Stimulated activated CD4-positive, alpha-beta T cell treated with anti-CD3 and anti-CD28 coated beads, Interleukin-4, amount 100 ng/mL, for 24 hours (primary cell): ENCODE measurements at places on chromosomes 11 and 22.

- no peak for DNase-seq
These were observed 155.3 kb downstream of the MIAT start for GRCh38 chr22:26812731-26813130.

DNA sequence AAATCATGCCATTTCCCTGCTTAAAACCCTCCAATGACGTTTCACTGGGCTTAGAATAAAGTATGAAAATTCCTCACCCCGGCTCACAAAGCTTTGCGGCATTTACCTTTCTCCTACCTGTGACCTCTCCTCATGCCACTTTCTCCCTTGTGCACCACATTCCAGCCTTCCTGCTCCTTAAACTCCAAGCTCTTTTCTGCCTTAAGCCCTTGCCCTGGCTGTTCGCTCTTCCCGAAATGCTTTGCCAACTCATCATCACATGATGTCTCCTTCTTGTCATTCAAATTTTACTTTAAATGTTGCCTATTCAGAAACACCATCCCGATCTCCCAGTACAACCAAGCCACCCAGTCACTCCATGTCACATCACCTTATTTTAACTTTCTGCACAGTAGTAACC, 2.0 kb downstream of the PLEKHA7 start:
- no peak for DNase-seq

DNA sequence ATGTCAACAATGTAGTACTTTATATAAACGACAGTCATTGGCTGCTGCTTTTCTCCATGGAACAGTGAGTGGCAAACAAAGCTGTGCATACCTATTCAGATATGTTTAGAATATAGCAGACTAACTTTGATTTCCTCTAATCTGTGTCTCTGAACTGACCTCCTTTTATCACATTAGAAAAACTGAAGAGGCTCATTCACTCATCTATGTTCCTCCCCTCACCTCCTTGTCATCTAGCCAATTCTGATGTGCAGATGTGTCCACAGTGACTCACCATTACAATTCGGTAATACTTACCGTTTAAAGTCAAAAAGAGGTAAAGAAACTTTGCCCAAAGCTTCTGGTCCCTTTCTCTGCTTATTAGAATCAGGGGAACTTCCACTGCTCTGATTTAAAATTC, 51.5 kb upstream of the RPS13 start:
- DNase-seq = no peak

DNA sequence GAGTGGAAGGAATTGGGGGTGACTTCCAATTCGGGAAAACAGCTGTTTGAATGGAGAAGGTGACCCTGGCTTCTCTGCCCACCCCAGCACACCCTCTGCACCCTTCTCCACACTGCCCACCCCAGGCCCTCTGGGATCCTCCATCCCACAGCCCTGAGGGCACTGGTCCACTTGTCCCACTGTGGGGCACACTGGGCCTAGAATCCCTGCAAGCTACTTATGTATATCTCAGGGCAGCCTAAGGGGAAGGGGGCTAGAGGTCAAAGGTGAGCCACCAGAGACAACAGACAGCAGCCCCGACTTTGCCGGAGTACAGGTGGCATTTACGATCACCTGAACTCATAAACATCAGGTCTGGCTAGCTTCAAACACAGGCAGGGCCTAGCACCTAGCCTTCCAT, 673 bp upstream of the SCUBE2 start:
- no peak for DNase-seq

DNA sequence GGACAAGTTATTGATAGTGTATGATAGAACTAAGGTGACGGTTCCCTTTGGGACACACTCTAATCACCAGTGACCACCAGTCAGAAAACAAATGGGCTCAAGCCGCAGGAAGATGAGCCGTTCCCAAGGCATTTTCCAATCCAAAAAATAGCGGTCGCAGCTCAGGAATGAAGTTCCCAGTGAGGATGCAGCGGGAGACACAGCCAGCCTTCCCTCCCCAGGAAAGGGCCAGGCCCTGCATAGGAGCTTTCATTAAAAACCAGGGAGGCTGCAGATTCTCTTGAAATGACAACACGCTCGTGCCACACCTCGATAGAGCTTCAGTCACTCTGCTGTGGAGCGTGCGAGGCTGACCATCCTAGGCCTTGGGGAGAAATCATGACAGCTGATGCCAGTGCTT, 65.8 kb upstream of the WNT7B start:
- no peak for DNase-seq

- no peak for DNase-seq
These were observed 3.1 kb downstream of the DRD4 start for GRCh38 chr11:640021-640706.

DNA sequence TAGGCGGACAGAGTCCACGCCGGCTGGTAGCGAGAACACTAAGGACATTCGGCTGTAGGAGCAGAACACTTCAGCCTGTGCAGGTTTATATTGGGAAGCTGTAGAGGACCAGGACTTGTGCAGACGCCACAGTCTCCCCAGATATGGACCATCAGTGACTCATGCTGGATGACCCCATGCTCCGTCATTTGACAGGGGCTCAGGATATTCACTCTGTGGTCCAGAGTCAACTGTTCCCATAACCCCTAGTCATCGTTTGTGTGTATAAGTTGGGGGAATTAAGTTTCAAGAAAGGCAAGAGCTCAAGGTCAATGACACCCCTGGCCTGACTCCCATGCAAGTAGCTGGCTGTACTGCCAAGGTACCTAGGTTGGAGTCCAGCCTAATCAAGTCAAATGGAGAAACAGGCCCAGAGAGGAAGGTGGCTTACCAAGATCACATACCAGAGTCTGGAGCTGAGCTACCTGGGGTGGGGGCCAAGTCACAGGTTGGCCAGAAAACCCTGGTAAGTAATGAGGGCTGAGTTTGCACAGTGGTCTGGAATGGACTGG, 17.2 kb downstream of the P2RY2 start:
- DNase-seq = no peak

- no peak for DNase-seq
These were observed 54.8 kb downstream of the UVRAG start for GRCh38 chr11:75869661-75870455.

DNA sequence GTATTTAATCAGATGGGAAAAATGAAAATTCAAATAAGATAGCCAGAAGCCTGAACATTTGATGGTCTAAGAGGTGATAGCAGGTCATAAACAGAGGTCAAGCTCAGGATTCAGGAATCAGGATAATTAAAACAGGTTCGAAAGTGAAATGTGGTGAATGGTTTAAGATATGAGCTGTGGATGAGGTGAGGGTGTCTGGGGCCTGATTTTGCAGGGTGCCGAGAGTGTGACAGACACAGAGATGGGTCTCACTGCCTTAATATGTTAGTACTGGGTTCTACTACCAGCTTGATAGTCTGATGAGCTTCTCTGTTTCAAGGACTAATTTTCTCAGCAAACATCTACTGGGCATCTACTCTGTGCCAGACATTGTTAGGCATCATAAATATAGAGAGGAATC, 19.9 kb upstream of the EMSY start:
- DNase-seq = no peak

- peak; percentile 29 for DNase-seq
These were observed 11.5 kb downstream of the PARVG start for GRCh38 chr22:44192098-44192815.

- DNase-seq = no peak
These were observed 30.9 kb downstream of the C22orf31 start for GRCh38 chr22:29030618-29031226.

DNA sequence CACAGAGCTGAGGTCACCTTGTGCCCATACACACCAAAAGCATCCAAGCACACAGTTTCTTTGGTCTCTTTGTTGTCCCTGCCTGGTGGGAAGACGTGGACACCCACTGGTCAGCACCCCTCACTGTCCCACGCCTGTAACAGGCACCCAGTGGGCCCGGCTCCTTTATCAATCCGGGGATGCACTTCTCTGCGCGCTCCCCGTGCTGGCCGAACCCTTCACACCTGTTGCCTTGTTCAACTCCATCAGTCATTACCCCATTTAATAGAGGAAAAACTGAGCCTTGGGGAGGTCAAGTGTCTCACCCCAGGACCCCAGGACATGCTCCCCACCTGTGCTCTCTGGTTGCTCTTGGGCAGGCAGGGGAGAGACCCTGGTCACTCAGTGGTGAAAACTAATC, 49.7 kb upstream of the FGF3 start:
- no peak for DNase-seq

GRCh38 chr11:19573666-19574065, 139.0 kb upstream of the NAV2 start:
- no peak for DNase-seq

GRCh38 chr22:20805972-20806471, 32.1 kb downstream of the SERPIND1 start:
- DNase-seq = no peak

- peak; percentile 1 for DNase-seq
These were observed 61.6 kb upstream of the KCNQ1OT1 start for GRCh38 chr11:2761131-2762030.

DNA sequence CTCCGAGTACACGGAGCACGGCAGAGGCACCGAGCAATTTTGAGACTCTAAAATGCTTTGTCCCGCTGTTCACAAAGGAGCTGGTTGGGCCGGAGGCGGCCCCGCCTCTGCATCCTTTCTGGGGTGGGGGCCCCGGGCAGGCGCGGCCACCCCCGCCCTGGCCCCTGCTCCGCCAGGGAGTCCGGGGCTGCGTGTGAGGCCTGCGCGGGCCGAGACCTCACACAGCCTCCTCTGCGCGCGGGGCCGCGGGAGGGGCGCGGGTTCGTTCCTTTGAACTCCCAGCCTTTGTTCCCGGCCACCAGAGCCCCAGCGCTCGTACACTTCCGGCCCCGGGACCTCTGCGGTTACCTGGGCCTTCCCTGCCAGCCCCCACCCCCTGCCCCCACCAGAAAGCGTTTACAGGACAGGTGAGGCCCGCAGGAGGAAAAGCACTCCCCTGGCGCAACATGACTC, 1.6 kb downstream of the FGF19 start:
- DNase-seq = no peak

DNA sequence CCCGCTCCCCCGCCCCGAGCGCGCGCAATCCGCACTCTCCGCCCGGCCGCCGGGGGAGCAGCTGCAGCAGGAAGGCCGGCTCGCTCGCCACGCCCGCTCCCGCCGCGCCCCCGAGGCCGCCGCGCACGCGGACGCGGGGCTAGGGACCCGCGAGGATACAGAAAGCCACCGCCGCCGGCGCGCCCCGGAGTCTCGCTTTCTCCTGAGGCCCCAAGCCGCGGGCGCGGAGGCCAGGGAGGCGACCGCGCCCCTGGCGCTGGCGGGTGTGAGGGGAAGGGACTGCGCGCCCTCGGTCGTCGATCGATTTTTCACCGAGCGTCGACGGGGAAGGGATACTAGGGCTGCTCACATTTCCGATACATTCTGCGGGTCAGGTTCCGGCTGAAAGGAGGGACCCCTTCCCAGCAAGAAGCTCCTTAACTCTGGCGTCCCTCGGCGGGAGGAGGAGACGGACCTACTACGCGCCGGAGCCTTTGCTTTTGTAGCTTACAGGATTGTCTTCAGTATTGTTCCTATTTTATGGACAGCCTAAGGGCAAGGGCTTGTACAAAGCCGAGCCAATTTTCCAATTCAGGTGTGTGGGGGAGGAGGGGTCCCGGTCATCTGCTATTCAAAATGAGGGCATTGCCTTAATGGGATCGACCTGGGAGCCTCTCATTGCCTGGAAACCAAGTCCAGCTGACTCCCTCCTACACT, 416 bp upstream of the GAB2 start:
- DNase-seq = peak; percentile 66

DNA sequence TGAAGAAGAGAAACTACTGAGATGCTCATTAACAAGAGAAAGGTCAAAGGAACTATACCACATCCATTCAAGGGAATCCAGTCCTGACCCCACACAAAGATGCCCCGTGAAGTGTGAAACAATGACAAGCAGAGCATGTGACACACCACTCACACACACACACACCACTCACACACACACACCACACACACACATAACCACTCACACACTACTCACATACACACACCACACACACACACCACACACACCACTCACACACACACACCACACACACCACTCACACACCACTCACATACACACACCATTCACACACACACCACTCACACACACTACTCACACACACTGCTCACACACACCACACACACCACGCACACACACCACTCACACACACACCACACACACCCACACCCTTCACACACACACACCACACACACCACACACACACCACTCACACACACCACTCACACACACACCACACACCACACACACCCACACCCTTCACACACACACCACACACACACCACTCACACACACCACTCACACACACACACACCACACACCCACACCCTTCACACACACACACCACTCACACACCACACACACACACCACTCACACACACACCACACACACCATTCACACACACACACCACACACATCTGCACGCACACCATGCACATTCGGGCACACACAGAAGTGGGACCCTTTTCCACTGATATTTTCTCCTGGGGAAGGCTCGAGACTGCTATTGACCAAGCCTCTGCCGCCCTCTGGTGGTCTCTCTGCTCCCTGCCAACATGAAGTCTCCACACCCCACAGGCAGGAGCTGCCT, 32.0 kb upstream of the COMT start:
- DNase-seq = peak; percentile 87

DNA sequence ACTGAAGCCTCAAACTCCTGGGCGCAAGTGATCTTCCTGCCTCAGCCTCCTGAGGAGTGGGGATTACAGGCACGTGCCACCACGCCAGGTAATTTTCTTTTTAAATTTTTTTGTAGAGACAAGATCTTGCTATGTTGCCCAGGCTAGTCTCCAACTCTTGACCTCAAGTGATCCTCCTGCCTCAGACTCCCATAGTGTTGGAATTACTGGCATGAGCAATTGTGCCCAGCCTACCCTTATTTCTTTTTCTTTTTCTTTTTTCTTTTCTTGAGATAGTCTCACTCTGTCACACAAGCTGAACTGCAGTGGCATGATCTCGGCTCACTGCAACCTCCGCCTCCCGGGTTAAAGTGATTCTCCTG, 63.9 kb downstream of the AAMDC start:
- no peak for DNase-seq

- DNase-seq = peak; percentile 60
These were observed 546 bp downstream of the DRAP1 start for GRCh38 chr11:65919573-65920371.

GRCh38 chr11:36121054-36121453, 168.2 kb downstream of the COMMD9 start:
- no peak for DNase-seq

GRCh38 chr11:6757373-6757967, 14.3 kb downstream of the OR2AG2 start:
- DNase-seq = peak; percentile 67

GRCh38 chr11:121143921-121144320, 42.9 kb downstream of the TECTA start:
- no peak for DNase-seq
